ENCODE measurements at places on chromosomes 7 and 10. TPM values are rescaled to one million over a fixed set of nuclear protein-coding genes. Genes with fewer than 3 reads are reported as not detected.

The NUPR2 gene
- total RNA-seq: not detected

The PAX4 gene
- not detected for total RNA-seq

The PNLIPRP2 gene
- not detected for total RNA-seq

The BTBD16 gene
- total RNA-seq: 0.42 TPM

The C10orf67 gene
- not detected for total RNA-seq

The RBM17 gene
- total RNA-seq: 28.2 TPM

The TAS2R41 gene
- total RNA-seq: not detected

The PAPOLB gene
- 0.08 TPM for total RNA-seq

The TCERG1L gene
- total RNA-seq: not detected

The XRCC2 gene
- total RNA-seq: 6.2 TPM
